Stimulated activated CD4-positive, alpha-beta T cell treated with anti-CD3 and anti-CD28 coated beads, TNF-alpha, amount 100 ng/mL, for 24 hours (primary cell): ENCODE measurements at places on chromosomes 13 and 19.
A peak's percentile ranks its signal among the peaks of the same experiment; 100 is the strongest.

DNA sequence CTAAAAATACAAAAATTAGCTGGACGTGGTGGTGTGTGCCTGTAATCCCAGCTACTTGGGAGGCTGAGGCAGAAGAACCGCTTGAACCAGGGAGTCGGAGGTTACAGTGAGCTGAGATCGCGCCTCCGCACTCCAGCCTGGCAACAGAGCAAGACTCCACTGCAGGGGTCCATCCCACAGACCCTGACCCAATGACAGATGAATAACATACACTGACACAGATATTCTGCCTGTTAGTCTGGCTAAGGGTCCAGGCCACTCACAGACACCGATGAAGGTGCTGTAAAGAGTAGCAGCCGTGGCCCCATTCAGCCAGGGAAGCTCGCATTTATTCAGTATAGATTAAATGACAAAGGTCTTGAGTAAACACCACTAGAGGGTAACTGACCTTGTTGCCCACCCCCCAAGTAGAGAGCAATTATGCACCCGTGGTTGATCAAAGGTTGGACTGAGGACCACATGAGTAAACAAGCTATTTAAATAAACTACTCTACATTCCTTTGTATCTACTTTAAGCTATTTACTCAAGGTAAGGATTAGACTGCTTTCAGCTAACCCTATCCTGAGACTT lies 8.5 kb upstream of the CRYL1 start:
- no peak for DNase-seq

DNA sequence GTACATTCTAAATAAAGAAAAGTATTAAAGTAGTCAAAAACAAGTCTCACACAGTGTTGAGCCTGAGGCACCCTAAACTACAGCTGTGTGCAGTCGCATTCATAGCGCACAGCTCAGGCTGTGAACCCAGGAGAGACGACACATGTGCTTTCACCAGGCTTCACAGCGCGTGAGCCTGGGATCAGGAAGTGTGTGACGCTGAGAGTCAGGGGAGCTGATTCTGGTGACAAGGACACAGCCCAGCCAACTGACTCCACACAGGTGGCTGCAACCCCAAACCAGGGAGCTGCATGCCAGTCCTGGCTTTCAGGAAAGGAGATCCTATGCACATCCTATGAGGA lies 41.6 kb downstream of the COL4A1 start:
- DNase-seq, result no peak

DNA sequence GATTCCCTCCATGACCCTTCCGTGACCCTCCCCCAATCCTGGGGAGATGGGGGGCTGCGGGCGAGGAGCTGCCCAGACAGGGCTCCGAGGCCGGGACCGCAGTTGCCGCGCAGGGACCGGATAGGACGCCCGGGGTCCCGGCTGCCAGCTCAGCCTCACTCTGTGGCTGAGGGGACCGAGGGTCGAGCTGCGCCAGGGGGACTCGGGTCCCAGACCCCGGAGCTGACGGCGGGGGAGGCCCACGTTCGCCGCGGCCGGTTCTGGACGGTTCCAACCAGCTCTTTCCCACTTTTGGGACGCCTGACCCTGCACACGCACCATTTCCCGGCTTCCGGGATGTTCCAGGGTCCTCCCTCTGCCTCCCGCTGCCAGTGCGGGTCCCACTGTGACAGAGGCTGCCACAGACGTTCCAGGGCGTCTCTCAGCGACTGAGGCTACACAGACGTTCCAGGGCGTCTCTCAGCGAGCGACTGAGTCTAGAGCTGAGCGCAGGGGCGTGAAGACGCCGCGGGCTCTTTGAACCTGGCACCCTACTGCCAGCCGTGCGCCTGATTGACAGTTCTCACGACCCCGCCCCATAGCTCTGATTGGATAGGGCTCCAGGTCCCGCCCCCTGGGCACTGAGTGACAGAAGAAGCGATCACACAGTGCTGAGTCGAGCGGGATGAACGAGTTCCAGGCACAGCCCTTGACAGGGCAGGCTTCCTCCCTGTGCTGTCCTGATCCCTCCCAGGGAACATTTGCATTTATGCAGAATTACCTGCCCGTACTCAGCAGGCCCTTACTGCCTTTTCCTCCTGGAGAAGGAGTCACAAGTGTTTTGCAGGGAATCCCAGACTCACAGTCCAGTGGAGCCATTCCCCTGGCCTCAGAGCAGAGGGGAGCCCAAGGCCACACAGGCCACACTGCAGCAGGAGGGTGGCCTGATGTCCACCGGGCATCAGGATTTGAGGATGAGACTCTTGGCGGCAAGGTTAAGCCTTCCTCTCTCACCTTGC lies at the start of gene ZNF563:
ZNF563 (minus strand) TSS at position 472 of the 998 bp plus-strand sequence; CDS start at position 321, 151 bp downstream.
- DNase-seq, result peak; percentile 98

DNA sequence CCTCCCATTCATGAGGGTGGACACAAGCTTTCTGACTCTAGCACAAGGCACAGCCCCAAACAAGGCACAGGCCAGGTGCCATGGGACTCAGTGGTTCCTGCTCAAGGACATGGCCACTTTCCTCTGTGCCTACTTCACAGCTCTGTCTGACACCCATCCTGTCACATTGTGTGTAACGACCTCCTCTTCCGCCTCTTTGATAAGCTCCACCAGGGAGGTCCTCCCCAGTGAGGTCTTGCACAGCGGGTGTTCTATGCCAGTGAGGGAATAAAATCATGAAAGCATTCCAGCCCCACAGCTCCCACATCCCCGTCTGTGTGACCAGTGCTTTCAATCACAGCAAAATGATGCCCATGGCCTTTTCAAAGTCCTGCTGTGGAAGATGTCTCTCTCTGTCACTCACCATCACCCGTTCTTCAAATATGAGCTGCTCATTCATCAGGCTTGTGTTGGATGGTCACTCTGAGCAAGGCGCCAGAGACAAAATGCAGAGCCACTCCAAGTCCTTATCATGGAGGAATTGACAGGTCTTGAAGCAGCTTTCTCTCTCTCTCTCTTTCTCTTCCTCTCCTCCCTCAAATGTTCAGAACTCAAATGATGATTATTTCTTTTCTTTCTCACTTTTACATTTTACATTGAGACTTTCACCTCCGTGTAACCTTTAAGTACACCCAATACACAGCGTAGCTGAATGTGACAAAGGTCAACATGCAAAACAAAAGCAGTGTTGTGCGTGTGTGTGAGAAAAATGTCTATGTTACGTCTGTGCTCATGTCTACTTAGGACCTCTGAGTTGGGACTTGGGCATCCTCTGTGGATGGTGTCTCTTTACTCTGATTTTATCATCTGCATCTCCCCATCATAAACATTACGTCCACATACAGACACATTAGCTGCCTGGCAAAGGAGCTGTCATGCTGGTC lies 8.0 kb upstream of the SPATA13 start:
- DNase-seq, result no peak

DNA sequence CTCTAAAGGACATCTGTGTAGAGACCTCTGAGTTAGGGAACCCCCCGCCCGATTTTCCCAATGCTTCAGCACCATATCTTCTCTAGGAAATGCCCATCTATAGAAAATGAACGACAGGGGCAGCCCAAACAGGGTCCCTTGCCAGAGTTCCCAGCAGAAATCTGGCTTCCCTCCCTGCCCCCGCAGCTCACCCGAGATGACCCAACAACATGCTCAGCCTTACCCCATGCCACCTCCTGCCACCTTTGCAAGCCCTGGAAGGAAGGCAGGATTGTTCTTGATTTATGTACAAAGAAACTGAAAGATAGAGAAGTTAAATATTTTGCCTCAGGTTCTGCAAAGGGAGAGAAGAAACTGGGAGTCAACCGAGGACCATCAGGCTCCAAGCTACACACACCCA lies 105.6 kb upstream of the UQCRFS1 start:
- no peak for DNase-seq

DNA sequence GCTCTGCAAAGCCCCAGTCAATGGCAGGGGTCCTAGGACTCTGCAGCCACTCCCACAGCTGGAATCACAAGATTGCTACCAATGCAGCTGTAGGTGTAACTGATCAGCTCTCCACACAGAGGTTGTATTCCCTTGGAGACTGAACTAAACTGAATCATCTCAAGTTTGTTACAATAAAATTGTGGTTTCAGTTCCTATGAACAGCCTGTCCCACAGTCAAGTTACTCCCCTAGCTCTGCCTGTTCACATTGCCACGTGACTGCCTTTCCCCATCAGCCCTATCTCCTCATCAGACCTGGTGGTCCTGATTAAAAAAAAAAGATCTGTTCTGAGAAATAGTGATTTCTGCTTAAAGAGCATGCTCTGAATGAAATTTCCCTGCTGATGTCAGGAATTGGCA lies 287.9 kb upstream of the NBEA start:
- no peak for DNase-seq

GRCh38 chr13:44752164-44752563 lies 176.0 kb upstream of the TSC22D1 start:
- no peak for DNase-seq

GRCh38 chr19:12994701-12995595 lies at the start of gene NFIX:
NFIX (plus strand) TSS chr19:12995475; CDS start chr19:12995838, 363 bp downstream.
- DNase-seq, result peak; percentile 33

DNA sequence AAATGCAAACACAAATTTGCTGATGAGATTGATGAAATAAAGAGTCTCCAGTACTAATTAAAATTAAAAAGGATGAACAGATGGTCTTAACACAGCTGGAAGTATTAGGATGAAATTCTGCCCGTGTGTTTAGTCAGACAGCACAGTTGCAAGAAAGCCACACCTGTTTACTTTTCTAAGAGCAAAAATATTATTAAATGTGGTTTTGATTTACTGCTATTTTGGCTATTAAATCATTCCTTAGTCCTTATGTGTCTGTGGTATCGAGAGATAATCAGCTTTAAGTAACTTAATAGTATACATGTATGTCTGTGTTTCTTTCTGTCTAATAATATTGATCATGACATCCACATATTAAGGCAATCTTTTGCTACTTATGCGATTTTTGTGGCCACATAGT lies 494.9 kb downstream of the GPC6 start:
- DNase-seq, result no peak

DNA sequence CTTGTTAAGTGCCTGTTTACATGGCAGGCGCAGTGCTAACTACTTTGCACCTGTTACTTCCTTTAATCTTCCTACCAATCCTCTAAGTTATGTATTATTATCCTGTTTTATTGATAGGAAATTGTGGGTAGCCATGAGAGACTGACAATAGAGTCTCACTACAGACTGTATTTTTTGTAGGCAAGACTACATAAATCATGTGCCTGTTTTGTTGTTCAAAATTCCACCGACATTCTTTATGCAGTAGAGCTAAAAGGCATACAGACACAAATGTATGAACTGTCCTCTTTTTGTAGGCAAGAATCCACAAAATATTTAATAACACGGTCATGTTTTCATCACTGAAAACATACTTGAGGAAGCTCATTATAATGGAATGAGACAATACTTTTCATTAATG lies 205.5 kb downstream of the NALCN start:
- DNase-seq, result no peak

- DNase-seq, result no peak
Observed at GRCh38 chr13:74090397-74090796, 43.8 kb downstream of the KLF12 start.

- no peak for DNase-seq
Observed at GRCh38 chr13:35530147-35530546, 53.7 kb upstream of the MAB21L1 start.

DNA sequence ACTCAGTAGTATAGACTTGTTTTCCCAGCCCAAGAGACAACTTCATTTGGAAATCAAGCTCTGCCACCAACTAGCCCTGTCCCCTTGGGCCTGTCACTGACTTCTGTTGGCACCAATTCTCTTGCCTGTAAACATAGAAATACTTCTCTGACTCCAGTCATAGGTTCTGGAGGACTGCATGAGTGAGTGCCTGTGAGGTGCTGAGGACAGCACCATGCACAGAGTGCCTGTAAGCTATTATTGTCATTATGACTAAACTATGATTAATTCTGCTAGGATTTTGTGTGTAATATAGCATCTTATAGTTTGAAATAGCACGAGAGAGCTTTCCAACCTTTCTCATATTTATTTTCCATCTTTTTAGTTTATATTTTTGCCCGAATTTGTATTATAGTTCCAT lies 247.9 kb downstream of the MYO16 start:
- DNase-seq, result no peak

GRCh38 chr19:2252797-2253105 lies 3.5 kb downstream of the JSRP1 start:
- DNase-seq, result no peak

DNA sequence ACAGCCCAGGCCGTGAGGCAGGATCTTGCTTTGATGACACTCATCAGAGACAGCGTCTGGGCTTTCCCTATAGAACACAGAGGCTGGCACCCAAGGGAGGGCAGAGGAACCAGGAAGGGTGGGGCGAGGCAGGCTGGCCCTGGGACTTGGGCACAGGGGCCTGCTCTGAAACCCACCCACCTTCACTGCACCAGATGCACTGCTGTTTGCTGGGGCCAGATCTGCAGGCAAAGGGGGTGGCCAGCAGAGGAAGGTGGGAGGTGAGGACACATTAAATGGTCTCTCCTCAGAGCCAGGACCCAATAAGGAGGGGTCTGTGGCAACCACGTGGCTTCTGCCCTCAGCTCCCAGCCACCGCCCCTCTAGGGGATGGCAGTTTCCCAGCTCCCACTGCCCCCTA lies 6.6 kb upstream of the VSTM2B start:
- no peak for DNase-seq

GRCh38 chr19:37905946-37906868 lies at the start of gene WDR87:
WDR87 (minus strand) TSS chr19:37906594; CDS start chr19:37898239, 8,355 bp downstream.
- peak; percentile 31 for DNase-seq

DNA sequence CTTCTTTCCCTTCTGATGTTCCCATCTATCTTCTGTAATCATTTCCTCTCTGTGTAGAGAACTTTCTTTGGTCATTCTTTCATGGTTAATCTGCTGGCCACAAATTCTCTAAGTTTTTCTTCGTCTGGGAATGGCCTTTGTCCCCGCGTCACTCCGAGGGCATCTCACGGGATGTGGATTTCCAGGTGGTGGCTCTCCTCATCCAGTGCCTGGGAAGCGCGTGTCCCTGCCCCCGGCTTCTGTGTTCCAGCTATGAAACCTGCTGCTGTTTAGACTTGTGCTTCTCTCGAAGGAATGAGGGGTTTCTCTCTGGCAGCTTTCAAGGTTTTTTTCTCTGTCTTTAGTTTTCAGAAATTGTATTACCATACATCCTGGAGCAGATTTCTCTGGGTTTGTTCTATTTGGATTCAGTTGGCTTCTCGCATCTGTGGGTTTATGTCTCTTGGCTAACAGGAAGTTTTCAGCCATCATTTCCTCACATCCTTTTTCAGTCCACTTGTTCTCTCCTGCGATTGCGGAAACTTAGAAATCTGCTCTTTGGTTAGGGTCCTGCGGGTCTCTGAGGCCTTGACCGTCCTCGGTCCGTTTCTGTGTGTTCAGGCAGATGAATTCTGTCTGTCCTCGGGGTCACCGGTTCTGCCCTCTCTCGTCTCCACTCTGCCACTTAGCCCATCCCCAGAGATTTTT lies 36.9 kb upstream of the DCUN1D2 start:
- DNase-seq, result no peak

GRCh38 chr13:26017932-26018665 lies 33.7 kb downstream of the SHISA2 start:
- DNase-seq, result no peak

- DNase-seq, result no peak
Observed at GRCh38 chr13:111261326-111261725, 59.1 kb upstream of the TEX29 start.

GRCh38 chr19:11813703-11814028 lies 407 bp upstream of the ZNF440 start:
- DNase-seq, result no peak

- DNase-seq, result no peak
Observed at GRCh38 chr13:86729206-86729605, 930.0 kb upstream of the SLITRK6 start.
